ENCODE measurements at places on chromosomes 5 and 9.

- DNase-seq: no peak
Measured at GRCh38 chr5:59390989-59391388, 502.5 kb downstream of the PDE4D start.

- DNase-seq: no peak
Measured at GRCh38 chr5:134517553-134517952, 7.9 kb upstream of the JADE2 start.

DNA sequence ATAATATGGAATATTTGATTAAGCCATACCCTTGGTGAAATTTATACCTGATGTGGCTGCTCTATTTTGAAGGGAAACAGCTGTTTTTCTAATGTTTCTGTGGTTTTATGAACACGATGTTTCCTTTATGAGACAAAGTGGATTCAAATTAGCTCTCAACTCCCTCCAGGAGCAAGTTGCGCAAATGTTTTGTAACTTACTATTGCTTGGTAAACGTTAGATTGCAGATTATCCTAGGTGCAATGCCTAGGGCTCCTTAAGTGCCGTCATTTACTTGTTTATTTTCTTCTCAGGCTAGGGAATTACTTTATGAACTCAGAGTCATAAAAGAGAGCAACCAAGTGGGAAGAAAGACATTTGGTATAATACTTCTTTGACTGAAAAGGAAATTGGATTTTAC is 763.1 kb downstream of the TAF11L14 start:
- DNase-seq: no peak

DNA sequence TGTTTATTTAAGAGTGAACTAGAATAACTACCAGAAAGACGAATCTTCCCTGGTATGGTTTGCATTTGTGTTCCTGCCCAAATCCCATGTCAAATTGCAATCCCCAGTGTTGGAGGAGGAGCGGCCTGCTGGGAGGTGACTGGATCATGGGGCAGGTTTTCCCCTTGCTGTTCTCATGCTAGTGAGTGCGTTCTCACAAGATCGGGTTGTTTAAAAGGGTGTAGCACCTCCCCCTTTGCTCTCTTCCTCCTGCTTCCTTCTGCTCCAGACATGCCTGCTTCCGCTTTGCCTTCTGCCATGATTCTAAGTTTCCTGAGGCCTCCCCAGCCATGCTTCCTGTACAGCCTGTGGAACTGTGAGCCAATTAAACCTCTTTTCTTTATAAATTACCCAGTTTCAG is 210.3 kb upstream of the TBC1D2 start:
- DNase-seq: no peak

DNA sequence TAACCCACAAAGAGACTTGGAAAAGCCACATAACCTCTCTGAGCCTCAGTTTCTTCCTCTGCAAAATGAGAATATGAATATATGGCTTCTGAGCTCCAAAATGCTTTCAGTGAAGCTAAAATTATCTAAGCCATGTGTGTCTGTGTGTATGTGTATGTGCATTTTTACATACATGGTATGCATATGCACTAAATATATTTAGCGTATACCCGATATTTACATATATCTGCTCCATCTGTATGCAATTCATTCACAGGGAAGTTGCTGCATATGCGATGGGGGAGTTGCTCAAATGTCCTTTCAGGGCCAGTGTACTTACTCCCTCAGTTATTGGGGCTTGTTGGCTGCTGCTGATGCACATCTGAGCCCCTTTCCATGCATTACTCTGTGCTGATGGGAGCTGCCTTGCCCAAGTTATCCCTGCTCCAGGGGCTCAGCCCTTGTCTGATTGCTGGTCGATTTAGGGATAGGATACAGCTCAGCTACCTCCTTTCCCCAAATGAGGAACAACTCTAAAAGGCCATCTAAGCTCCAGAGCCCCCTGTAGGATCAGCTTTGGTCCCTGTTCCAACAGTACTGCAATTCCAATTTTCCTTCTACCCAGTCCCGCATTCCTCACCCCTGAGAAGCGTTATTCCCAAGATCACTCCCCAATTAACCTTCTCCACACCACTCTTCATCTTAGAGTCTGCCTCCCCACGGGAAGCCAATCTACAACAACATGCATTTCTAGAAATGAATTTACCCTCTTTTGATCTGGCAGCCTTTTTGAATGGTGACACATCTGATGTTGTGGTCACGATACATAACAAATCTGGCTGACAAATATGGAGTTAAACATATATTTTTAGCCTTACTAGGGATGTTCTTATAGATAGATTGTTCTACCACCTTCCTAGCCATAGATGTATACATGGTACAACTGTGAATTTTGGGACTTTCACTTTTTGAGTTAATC is 15.9 kb downstream of the RHOBTB3 start:
- DNase-seq: no peak

DNA sequence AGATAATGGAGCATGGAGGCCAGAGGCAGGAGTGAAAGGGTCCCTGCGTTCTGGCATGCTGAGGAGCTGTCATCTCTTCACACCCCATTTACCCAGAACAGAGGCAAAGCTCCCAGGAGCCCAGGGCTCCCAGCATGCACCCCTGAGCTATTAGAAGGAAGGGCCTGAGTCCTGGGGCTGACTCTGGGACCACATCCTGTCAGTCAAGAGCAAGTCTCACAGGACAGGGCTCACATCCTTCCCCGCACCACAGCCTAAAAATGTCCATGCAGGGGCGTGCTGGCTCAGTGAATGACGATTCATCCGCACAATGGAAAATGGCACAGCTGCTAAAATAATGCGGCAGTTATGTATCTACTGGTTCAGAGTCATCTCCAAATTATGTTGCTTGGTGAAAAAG is 31.4 kb downstream of the CAMK2A start:
- no peak for DNase-seq

Data from activated CD8-positive, alpha-beta memory T cell treated with anti-CD3 and anti-CD28 coated beads for 1 hour (primary cell).